ENCODE measurements at places on chromosomes 7 and 10. TPM values are rescaled to one million over a fixed set of nuclear protein-coding genes. Genes with fewer than 3 reads are reported as not detected.

Gene PCLO
- under 0.01 TPM for total RNA-seq

Gene BICC1
- total RNA-seq: 74.9 TPM

Gene SORCS1
- not detected for total RNA-seq

Gene SORBS1
- total RNA-seq: 0.16 TPM

Gene SPRN
- 0.63 TPM for total RNA-seq

Gene C10orf95
- total RNA-seq: not detected

Gene VWDE
- 0.16 TPM for total RNA-seq

Gene HYAL4
- total RNA-seq: not detected

Gene FEZF1
- not detected for total RNA-seq

Gene VAX1
- not detected for total RNA-seq

Gene OGDHL
- total RNA-seq: 0.47 TPM

Gene MBLAC1
- 4.7 TPM for total RNA-seq

Gene AGAP9
- 4.1 TPM for total RNA-seq

Gene GALNT17
- total RNA-seq: not detected

Gene GDF2
- total RNA-seq: not detected

Gene HOXA6
- 0.09 TPM for total RNA-seq

Gene NUTM2E
- not detected for total RNA-seq

Gene FGL2
- 170 TPM for total RNA-seq

Gene TCERG1L
- not detected for total RNA-seq

Gene PRKAG2
- 8.2 TPM for total RNA-seq

Gene MYO3A
- total RNA-seq: not detected

Gene IRF5
- total RNA-seq: not detected

Gene PIP
- not detected for total RNA-seq

Gene GIMAP8
- total RNA-seq: under 0.01 TPM

Gene METTL27
- 11.8 TPM for total RNA-seq

Gene TAF5
- 2.4 TPM for total RNA-seq

Gene VWA2
- total RNA-seq: 0.86 TPM

Gene KIAA1217
- 1.4 TPM for total RNA-seq

Gene SLC26A3
- not detected for total RNA-seq

Gene ACTR3C
- 2.0 TPM for total RNA-seq

Gene TMEM229A
- total RNA-seq: not detected
